ENCODE measurements at places on chromosomes 4 and X.

DNA sequence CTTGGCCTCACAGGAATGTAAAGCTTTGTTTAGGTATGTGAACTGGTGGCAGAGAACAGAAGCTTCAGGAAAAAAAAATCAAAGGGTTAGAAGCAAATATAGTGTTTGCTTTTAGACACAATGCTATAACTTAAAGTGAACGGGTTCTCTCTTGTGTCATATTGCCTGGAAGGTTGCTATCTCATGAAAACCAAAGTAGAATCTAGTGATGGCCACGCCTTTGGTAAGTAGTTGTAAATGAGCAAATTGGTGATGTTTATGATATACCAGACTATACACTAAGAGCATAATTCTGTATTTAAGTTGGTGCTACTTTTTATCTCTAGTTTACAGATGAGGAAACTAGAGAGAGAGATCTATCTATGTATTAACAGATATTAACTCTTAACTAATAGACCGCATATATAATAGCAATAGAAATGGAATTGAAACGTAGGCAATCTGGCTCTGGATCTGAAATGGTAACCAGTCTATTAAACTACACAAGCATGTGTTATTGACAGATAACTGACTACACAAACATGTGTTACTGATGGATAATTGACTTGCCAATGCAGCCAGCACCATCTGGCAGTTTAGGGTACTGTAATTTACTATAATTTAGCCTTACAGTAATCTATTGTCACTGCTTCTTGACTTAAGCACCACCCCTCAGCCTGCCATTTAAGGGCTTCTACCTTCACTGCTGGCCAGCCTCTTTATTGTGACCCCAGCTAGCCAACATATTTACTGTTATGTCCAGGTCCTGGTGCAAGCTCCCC lies 40.8 kb downstream of the HCCS start:
- no peak for DNase-seq

- DNase-seq, result no peak
These were observed 78.8 kb downstream of the TMEM47 start for GRCh38 chrX:34578237-34578636.

- DNase-seq, result no peak
These were observed 118.5 kb upstream of the PAQR3 start for GRCh38 chr4:79057772-79058171.

DNA sequence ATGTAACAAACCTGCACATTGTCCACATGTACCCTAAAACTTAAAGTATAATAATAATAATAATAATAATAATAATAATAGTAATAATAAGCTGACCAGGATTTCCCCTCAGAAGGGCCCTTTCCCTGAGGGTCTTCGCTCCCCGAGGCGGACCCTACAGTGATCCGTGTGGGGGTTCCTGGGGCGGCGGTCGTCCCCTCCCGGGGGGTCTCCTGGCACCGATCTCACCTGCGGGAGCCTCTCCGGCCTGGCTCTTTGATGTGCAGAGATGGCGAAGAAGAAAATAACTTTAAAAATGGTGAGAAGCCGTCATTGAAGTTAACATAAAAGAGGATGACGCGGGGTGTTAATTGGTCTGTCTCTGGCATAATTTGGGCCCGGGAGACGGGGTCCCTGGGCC lies 48.2 kb upstream of the PPP2R3B start:
- DNase-seq, result no peak

DNA sequence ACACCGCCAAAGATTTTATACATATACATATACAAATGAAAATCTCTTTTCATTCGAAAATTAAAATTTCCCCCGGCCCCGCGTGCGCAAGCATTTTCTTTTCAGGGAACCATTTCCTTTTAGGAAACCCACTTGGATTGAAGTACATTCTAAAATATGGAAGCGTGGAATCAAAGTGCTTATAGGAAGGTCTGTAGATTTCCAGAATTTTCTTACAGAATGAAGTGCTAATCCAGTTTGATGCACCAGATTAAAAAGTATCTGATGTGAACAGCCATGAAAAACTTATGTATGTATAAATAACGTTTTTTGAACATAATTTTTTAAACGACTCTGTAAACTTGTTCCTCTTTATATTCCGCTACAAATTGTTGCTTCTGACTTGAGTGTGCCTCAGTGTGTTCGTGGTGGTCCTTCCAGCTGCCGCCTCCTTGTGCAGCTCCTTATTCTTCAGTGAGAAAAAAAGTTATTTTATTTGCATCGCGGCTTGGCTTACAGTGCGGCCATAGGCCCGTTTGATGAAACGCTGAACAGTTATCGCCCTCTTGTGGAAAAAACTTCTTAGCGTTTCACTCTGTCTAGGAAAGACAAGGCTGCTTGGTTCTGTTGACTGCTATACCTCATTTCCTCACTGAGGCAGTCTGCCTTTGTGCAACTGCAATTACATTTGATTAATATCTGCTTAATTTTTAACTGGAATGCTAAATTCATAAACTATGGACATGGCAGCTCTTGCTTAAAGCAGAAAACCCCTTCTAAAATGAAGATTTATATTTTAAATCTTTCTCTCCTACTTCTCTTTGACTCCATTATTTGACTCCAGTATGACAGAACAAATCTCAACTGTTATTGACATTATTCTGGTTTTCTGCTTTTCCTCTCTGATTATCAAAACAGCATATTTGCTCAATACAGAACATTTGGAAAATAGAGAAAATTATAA lies 4.7 kb upstream of the NKX6-1 start:
- no peak for DNase-seq

DNA sequence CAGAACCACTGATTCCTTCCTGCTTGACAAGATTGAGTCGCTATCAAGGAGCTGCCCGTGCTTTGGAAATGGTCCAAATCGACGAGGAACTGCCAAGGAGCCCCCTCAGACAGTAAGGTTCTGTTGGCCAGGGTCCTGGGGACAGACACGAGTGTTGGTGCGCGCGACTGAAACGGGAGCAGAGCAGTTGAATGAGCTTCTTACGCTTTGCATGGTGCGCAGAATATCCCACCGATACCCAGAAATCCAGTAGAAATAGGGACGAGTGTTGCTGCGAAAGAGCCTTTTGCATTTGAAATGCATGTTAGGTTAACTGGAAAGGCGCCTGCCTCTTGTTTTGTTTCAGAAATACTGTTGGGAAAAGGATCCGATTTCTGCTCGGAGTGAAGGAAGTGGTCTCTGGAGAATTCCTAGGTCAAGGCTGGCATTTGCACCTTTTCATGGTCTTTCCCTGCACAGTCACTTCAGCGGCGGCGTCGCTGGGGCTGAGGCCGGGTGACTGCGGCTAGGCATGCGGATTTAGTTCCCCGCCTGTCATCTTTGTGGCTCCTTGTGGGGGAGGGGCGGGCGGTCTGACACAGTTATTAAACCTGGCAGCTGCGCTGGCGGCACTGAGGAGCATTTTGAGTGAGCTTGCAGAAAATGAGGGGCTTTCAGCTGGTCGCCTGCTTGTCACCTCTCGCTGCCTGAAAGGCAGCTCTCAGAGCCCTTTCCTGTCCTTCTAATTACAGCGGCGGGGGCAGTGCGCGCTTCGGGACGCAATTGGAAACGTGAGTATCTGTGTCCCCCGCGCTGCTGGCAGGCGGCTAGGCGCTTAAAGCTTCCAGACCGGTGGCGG lies 51.5 kb upstream of the TRIM2 start:
- peak; percentile 83 for DNase-seq

- DNase-seq, result peak; percentile 42
These were observed 91.4 kb downstream of the BCOR start for GRCh38 chrX:40006106-40007017.

- DNase-seq, result no peak
These were observed 319.1 kb downstream of the GPAT3 start for GRCh38 chr4:83855044-83855443.

- DNase-seq, result no peak
These were observed 24.3 kb upstream of the IL2 start for GRCh38 chr4:122480655-122481487.

DNA sequence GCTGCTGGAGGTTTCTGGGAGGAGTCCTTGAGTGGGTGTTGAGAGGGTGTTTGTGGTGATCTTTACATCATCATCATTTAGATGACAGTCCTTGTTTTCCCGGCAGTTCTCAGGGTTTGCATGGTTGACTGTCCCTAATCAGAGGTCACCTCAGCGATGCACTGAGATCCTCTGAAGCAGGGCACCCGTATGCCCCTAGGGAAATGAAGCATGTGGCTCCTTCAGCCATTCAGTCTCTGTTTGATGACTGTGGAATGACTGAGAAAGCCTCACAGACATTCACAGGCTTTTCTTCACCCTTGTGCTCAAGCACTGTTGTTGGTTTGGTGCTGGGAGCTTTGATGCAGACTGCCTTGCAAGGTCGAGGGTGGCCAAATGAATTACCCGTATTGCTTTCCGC lies 474.7 kb downstream of the SPRY1 start:
- no peak for DNase-seq

- no peak for DNase-seq
These were observed 818 bp downstream of the RAI2 start for GRCh38 chrX:17860179-17860780.

DNA sequence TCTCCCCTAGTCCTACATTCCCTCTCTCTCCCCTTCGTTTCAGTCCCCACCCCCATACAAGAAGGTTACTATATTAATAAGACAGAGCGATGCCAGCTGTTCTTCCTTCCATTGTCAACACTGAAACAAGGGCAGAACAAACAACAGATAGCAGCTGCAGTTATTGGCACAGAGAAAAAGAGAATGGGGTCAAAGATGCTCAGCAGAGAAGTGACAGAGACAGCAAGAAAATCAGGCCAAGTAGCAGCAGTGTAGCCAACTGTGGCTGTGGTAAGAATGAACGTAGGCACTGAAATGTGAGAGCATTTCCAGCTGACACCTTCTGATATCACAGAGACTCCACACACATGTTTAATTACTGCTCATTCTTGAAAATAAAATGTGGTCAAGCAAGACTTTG lies 641.8 kb downstream of the FSTL5 start:
- no peak for DNase-seq

- peak; percentile 26 for DNase-seq
These were observed 362.5 kb upstream of the TRAM1L1 start for GRCh38 chr4:117447925-117448324.

- DNase-seq, result peak; percentile 68
These were observed at the start of gene DIAPH2 for GRCh38 chrX:96684339-96685209. DIAPH2 (plus strand) TSS chrX:96684842.

DNA sequence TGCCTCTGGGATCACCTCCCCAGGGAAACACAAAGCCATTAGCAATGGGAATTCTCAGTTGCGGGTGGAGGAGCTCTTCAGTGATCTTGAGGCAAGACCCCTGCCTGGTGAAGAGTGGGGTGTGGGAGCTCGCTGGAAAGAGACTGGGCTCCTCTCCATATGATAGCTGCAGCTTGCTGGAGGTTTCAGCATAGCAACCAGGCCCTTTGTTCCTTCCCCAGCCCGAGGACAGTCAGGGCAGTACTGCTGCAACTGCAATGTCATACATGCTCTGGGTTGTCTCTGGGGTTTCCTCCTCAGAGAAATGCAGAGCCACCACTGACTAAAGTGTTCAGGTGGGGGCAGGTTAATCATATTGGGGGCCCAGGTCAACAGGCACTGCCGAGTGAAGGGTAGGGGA lies 81.3 kb downstream of the ARHGAP24 start:
- no peak for DNase-seq

GRCh38 chr4:3766036-3766784 lies at the start of gene ADRA2C:
ADRA2C (plus strand) TSS chr4:3766385; CDS start chr4:3766607, 222 bp downstream.
- DNase-seq, result no peak

GRCh38 chr4:43853565-43854264 lies 594.9 kb downstream of the KCTD8 start:
- no peak for DNase-seq

DNA sequence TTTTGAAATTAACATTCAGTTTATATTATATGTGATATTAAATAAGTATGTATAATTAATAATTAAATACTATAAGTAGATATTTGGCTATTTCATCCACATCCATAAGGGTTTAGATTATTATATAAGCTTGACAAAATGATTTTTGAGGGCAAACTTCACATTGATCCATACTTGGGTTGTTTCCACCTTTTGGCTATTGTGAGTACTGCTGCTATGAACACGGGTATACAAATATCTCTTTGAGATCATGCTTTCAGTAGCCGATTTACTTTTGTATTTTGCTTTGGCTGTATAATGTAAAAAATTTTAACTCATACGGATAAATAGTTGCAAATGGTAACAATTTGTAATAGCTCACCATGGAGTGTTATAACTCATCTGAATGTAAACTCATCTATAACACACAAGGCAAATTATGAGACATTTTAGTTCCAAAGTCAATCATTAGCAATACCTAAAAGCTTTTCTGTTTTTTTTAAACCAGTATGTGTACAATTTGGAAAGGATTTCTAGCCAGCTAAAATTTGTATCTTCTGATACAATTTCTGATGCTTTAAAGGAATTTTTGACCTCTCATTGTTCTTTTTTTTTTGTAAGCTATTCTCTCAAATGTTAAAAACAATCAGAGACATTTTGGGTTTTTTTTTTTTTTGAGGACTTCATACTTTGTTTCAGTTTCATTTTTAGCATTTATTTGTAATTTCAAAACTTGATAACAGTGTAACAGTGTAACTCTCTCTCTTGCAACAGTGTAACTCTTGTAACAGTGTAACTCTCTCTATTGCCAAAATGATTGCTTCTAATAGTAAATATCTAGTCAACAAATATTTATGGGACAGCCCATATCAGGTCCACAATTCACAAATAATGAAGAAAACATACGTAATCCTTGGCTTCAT lies 51.8 kb upstream of the ARX start:
- DNase-seq, result no peak

GRCh38 chrX:151419782-151420181 lies 22.8 kb downstream of the VMA21 start:
- DNase-seq, result no peak

- no peak for DNase-seq
These were observed 66.6 kb downstream of the TRMT44 start for GRCh38 chr4:8507196-8507570.

DNA sequence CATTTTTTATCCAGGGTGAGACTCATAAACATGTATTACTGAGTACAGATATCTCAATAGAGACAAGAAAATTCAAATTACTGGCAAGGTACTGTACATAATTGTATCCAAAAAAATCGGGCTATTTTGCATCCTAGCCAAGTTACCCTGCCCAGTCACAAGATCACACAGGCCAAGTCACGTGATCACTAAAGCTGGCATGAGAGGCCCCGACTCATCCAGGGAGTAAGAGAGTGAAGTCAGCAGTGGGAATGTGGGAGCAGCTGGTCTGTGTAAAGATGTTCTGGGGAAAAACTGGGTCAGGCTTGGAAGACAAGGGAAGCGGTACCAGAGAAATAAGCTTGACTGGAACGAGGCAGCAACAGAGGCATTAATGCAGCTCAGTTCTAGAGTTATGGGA lies 119.3 kb upstream of the STS start:
- DNase-seq, result no peak

DNA sequence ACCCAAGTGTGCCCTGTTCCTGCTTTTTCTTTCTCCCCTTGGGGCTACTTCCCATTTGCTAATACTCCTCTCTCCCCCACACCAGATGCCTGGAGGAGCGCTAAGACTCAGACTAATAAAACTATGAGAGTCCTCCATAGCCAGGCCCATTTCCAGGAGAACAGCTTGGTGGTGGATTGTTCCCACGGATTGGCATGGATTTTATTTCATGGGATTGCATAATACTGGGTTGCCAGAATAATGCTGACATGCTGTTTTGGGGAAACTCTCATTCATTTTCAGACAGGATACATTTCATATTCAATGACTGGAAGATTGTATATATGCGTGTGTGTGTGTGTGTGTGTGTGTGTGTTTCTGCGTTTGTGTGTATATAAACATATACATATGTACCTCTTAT lies 447.5 kb upstream of the PITX2 start:
- no peak for DNase-seq

GRCh38 chr4:83686166-83686565 lies 150.3 kb downstream of the GPAT3 start:
- DNase-seq, result no peak
